CD4-positive, alpha-beta T cell treated with Interleukin-17A for 1 hour (primary cell): ENCODE measurements at places on chromosomes 3 and 15.

- DNase-seq, result no peak
Measured at GRCh38 chr3:143753006-143753405, 95.3 kb downstream of the SLC9A9 start.

DNA sequence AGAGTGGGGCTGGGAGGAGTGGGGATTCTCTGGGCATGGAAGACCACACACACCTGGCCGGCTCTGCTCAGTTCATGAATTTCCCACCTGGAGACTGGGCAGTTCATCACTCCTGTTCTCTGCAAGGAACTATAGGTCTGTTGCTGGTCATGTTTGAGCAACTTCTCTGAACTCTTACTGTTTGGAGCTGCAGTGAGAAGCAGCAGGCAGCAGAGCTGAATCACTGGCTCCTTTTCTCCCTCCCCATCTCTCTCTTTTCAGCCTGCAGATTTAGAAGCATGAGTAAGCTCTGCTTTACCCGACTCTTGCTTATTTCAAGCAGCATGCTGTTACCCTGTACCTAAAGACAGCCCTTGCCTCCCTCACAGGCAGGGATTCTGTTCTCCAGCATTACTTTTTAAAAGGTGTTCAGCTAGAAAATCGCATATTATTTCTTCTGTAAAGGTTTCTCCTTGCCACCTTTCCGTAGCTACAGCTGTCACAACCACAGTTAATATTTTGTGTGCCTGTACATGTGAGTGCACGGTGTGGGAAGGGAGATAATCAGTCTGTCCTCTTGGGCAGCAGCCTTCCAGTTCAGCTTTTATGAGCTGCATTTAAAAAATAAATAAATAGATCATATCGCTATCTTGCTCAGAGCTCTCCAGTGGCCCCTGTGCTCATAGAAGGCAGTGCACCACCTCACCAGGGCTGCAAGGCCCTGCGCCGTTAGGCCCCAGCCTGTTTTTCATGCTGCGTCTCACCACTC lies 131.6 kb downstream of the CHCHD6 start:
- no peak for DNase-seq

- DNase-seq, result no peak
Measured at GRCh38 chr15:42331235-42331634, 28.1 kb upstream of the CAPN3 start.

GRCh38 chr3:9102240-9102981 lies 139.1 kb upstream of the RAD18 start:
- DNase-seq, result no peak

GRCh38 chr3:139222100-139222657 lies 121.6 kb upstream of the MRPS22 start:
- no peak for DNase-seq

DNA sequence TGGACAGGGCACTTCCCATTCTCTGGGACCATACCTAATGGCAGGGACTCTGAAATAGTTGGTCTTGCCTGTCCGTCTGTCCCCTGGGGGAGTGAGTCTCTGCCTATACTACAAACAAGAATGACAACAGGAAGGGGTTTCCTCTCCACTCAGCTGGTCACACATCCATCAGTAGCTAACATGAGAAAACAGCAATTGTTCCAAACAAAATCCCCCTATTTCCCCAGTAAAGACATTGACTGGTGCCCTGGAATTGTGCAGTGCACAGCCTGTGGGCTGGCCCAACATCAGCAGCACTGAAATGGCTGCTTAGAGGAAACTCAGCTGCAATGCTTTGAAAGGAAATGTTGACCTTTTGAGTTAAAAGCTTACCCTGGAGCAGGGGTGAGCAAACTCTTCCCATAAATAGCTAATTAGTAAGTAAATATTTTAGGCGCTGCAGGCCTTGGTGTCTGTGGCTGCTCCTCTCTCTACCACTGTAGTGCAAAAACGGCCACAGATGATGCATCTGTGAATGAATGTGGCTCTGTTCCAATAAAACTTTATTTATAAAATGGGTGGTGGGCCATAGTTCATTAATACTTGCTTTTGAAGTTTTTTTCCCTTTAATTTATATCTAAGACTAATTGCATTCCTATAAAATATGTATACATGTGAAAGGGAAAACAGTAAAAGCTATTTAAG lies 174.3 kb downstream of the KLF13 start:
- no peak for DNase-seq

DNA sequence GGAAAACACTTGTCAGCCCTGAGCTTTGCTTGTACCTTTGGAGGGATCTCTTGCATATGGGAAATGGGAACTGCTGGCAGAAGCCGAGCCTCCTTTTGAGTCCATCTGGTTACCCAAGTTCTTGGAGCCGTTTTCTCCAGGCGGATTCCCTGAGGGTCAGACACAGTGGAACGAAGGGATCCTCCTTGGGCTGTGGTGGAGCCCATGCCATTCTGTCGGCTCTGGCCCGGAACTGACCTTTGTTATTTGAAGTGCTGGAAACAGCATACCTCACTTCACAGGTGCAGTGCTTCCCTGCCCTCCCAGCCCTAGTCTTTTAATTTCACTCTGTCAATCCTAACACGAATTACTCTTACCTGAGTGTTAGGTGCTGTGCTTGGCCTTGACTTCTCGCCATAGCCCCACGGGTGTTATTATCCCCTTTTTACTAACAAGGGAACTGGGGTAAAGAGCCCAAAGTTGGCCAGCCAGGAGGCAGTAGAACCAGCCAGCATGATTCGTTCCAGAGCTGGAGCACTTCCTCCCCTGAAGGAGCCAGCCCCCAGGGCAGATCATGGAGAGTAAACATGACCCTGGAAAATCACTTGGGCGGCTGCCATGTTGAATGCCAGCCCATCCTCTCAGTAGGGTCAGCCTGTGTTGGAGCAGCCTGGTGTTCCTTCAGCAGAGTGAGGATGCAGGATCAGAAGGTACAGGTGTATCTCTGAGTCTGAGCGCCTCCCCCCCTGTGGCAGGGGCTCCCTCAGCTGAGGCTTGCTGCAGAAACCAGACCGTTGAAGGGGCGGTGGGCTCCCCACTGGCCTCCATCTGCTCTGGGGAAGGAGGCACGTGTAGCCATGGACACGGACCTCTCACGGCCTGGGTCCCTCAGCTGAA lies 143.2 kb downstream of the DNAJB8 start:
- no peak for DNase-seq

DNA sequence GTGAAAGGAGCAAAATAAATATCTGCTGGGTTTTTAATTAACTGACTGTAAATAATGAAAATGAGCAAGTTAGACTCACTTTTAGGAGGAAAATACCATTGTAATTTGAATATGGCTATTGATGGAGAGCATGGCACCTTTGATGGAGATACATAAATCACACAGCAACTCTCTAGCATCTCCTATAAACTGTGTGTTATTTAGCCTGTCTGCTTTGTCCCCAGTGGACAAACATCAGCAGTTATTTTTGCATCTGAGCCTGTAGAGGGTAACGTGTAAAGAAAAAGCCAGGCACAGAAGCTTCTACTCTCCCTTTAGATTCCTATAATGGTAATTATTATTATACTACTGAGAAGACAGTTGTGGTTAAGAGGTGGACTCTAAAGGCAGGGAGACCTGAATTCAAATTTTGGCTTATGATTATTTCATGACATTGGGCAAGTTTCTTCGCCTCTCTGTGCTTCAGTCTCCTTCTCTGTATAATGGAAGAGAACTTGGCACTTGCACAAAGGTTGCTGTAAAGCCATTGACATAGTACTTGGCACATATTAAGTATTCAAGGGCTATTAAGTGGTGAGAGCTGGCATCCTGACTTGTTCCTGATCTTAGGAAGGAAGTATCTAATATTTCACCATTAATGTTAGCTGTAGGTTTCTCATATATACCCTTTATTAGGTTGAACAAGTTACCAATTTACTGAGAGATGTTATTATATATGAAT lies 289.5 kb upstream of the TRIM42 start:
- no peak for DNase-seq

DNA sequence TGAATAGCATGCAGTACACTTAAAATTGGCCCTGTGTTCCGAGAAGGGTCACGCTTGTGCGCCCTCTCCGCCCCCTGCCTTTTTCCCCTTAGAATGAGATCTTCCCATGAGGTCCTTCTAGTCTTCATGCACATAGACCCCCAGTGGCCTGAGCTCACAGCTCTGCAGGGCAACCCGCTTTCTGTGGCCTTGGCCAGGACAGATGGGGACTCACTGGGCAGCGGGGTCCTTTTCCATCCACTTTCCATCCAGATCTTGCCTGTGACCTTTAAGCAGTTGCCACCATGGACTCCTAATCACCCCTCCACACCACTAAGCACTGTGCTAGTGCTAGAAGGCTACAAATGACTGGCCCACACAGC lies 244.4 kb downstream of the UACA start:
- DNase-seq, result no peak

DNA sequence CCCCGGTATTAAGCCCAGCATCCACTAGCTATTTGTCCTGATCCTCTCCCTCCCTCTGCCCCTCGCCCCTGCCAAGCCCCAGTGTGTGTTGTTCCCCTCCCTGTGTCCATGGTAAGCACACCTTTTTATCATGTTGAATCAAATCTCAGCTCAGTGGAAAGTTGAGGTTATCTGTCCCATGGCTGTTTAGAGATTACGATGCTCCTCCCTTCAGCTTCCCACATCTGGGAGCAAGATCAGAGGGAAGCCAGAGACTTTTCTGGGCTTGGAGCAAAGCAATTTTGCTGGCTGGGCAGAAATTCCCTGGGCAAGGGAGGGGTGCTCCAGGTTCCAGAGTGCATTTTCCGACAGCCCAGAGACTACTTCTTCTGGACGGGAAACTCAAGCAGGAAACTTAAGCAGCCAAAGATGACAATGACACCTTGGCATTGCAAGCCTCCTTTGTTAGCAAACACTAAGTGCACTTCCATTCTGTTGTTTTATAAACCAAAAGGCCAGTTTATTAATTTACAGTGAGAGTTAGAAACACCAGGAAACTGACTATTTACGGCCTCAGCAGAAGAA lies 104.5 kb downstream of the MESD start:
- no peak for DNase-seq

DNA sequence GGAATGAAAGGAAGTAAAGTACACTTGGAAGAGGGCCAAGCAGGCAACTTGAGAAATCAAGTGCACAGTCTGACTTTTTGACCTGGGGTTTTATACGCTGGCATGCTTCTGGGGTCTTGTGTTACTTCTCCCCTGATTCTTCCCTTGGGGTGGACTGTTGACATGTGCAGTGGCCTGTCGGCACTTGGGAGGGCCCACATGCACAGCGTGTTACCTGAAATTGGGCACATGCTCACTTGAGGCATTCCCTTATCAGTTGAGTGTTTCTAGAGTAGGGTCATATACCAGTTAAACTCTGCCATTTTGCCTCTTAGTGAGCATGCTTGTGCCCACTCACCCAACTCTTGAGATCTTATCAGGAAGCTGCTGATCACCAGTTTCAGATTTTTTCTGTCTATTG lies 329.1 kb upstream of the SOX2 start:
- no peak for DNase-seq
